ENCODE measurements at places on chromosomes 3 and 15.

GRCh38 chr15:63722204-63722808, 111.4 kb downstream of the HERC1 start:
- no peak for DNase-seq

DNA sequence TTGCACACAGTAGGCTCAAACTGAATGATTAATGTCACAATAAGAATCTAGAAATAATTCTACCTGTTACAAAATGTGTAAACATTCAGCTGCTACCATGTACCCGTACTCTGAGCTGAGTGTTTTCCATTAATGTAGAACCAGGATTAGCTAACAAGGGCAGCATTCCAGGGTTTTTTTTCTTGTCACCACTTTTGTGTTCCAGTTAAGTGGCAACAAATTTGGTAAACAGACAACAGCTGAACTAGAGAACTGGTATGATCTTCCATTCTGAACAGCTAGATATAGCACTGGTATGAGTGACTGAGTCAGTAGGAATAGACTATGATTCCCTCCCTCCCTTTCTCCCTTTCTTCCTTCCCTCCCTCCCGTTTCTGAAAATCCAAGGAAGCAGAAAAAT, 229.4 kb downstream of the CD47 start:
- DNase-seq, result no peak

GRCh38 chr3:114005481-114005880, 50.8 kb downstream of the CCDC191 start:
- DNase-seq, result no peak

DNA sequence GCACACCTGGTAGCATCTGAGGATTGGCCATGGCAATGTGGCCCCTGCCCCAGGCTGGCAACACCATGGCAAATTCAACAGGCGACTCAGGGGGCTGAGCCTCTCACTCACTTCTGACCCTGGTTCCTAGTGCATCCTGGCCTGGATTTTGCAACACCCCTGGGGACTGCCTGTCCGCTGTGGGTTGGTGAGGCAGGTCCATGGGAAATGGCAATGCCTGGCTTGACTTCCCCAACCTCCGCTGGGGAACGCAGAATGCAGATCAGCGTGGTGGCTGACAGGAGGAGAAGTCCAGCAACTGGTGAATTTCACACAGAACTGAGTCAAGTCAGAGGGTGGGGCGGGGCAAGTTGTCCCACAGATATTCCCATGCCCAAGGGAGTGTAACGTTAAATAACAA, 3.9 kb upstream of the PSTPIP1 start:
- no peak for DNase-seq

DNA sequence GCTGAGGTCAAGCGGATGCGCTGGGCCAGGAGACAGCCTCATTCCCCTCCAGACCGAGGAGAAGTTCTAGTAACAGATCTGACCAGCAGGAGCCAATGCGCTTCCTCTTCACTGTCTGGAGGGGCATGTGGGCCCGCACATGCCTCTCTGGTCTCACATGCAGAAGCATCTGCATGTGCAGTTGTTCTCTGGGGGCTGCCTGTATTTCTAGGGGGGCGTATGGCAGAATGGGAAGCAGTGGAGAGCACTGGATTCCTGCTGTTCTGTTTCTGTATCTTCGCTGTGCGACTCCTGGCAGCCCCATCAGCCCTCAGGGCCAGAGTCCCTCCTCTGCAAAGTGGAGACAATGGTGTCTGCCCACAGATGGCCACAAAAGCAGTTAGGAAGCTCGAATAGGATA, 170.4 kb upstream of the IQSEC1 start:
- no peak for DNase-seq

DNA sequence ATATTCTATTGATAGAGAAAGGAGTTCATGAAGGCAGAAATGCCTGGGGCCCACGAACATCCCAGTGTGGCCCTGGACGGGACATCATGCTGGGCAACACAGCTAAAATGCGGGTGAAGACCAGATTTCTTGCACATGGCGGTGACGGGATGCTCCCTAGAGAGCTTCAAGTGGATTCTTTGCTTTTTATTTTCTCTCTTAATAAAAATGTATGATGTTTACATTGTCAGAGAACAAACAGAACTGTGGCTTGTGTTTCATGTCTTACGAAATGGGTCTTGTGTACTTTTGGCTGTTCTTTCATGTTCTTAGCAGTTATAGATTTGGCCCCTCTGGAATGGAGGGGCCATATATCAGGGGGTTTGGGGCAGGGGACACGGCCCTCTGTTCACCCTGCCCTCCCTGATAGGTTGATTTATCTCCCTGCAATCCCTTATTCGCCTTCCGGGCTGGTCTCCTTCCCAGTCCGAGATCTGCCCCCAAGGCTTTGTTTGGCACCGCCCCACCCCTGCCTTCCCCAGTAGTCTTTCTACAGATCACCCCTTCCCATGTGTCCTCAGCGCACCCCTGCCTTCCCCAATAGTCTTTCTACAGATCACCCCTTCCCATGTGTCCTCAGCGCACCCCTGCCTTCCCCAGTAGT, 68.7 kb upstream of the CGNL1 start:
- no peak for DNase-seq

- DNase-seq, result no peak
Observed at GRCh38 chr15:94239474-94239873, 8.1 kb downstream of the MCTP2 start.

GRCh38 chr3:171959532-171960089, 79.8 kb upstream of the FNDC3B start:
- DNase-seq, result no peak

DNA sequence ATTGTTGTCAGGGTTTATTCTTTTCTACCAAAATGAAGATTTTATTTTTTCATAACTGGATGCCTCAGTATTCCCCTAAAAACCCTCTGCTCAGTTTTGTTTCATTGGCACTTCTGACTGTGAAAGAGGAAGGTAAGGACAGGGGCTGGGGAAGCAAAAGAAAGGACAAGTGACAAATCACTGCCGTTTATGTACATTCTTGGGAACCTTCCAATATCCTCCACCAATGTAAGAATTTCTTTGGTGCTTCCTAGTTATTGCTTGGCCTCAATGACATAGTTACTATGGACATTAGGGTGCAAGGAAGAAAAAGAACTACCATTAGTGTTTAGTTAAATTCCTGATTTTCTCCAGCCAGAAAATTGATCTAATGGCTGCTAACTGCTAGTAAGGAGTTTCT, 131.0 kb upstream of the C15orf61 start:
- DNase-seq, result no peak

GRCh38 chr3:195032106-195032759, 238.7 kb downstream of the XXYLT1 start:
- no peak for DNase-seq

- DNase-seq, result no peak
Observed at GRCh38 chr3:67109651-67110204, 111.6 kb downstream of the KBTBD8 start.

GRCh38 chr3:193971261-193971751, 164.6 kb upstream of the HES1 start:
- DNase-seq, result no peak

DNA sequence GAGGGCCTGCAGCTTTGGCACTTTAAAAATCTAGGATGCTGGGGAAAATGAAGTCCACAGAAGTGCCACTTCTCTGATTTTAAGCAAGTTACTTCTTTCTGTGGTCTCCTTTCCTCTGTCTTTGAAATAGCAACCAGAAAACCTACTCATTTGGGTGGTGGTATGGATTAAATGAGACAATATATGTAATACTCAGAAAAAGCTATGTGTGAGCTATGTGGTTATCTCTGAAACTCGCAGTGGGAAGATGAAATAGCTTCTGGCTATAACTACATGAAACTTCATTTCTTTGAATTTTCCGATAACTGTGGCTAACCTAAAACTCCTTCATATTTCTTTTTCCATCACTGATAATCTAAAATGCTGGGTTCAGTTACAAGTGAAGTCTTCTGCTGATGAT, 368.9 kb downstream of the CLSTN2 start:
- DNase-seq, result no peak

- no peak for DNase-seq
Observed at GRCh38 chr3:143295201-143296080, 175.9 kb downstream of the CHST2 start.

GRCh38 chr3:195219351-195220230, 51.4 kb downstream of the XXYLT1 start:
- DNase-seq, result no peak

GRCh38 chr3:126913524-126913923, 69.4 kb upstream of the PLXNA1 start:
- no peak for DNase-seq

GRCh38 chr3:169610888-169611291, 52.6 kb downstream of the MECOM start:
- no peak for DNase-seq

DNA sequence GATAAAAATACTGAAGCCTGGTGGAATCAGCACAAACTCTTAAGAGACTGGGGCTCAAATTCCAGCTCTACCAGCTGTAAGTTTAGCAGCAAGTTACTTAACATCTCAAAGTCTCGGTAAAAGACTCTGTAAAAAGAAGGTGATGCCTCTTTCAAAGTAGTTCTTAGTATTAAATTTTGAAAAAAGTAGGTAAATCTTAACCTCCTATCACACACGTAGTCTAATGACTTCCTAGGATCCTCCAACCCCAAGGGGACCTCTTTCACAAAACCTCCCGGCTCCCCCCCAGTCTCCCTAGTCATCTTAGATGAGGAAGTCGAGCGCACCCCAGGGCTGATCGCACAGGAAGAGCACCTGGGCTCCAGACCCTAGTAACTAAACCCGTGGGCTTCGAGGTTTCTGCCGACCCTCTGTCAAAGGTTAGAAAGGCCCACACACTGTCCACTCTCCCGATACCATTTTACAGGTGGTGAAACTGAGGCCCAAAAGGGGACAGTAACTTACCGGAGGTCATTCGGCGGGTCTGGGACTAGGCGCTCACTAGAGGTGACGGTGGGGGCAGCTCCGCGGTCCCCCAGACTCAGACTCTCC, 427 bp downstream of the MBD4 start:
- peak; percentile 14 for DNase-seq

DNA sequence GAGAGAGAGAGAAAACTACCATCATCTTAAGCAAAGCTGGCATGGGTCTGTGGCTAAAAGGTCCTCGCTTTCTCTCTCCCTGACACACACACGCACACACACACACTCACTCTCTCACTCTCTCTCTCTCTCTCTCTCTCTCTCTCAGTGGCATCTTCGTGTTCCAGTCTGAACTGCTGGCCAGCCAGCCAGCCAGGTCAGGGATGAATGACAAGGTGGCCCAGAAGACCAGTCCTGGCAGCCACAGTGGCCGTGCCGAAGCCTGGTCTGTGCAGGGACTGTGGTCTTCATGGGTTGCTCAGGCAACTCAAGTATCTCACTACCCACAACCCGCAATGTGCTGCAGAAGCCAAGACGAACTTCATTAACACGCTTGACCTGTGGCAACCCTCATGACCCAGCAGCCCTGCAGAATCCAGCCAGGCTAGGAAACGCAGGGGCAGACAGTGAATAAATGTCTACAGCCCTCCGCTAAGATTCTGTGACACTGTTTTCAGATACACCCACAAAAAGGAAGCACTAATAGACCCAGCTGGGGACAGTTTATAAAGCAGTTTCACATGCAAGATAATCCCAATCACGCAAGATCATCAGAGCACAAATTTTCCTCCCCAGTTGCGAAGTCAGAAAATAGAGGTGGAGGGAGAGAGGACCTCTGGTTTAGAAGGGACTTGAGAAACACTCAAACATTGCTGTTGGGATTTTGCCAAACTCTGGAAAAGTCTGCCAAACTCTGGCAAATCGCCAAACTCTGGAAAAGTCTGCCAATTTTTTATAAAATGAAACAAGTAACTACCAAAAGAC, 66.4 kb downstream of the XXYLT1 start:
- DNase-seq, result no peak

- DNase-seq, result no peak
Observed at GRCh38 chr15:97014001-97014400, 683.5 kb downstream of the NR2F2 start.

GRCh38 chr3:160987982-160988964, 116.9 kb downstream of the B3GALNT1 start:
- no peak for DNase-seq

- no peak for DNase-seq
Observed at GRCh38 chr3:172315401-172316091, 132.7 kb downstream of the GHSR start.

DNA sequence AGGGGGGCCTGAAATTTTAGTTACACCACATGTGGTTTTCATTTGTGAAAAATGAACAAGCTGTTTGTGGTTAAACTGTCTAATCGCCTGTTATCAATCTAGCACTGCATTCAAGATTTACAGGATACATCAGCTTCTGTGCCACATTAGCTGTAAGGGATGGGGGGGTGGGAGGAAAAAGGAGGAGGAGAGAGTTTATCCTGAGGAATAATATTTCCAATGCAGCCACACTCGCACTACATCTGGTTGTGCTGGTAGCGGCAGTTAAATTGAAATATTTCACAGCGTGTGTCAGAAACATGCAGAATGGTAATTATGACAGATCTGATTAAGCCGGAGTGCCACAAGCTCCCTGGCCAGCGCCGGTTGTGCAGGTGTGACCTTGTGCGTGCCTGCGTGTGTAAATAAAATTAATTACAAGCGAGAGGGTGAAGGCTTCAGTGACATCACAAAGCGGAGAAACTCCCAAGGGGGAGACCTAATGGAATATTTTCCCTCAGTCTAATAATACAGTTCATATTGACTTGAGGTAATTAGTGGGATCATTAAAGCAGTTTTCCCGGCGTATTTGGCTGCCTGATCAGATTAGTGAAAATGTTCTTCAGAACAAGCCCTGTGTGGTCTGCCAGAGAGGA, 55.5 kb downstream of the SATB1 start:
- no peak for DNase-seq

DNA sequence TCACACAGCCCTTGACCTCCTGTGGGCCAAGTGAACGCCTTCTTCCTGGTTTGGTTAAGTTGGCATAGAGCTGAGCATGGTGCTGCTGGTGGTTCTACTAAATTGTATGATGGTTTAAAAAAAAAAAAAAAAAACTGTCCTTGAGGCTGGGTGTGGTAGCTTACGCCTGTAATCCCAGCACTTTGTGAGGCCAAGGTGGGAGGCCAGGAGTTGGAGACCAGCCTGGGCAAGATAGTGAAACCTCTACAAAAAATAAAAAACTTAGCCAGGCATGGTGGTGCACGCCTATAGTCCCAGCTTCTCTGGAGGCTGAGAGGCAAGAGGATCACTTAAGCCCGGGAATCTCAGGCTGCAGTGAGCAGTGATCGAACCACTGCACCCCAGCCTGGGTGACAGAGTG, 58.9 kb upstream of the FLNB start:
- DNase-seq, result no peak

- no peak for DNase-seq
Observed at GRCh38 chr3:14200841-14201240, 22.2 kb downstream of the LSM3 start.

DNA sequence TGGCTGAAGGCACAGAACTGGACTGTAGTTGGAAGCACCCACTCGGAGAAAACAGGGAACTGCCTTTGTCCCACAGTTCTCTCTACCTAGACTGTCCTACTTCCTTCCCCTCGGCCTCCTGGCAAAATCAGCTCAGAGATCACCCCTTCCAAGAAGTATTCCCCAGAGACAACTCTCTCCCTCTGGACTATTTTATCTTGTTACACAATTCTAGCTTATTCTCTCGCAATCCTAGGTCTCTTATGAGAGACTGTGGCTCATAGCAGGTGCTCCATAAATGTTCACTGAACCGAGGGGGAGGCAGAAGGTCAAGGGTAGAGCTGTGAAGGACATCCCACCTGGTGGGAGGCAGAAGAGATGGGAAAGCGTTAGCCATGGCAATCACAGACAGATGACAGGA, 10.6 kb downstream of the HEG1 start:
- no peak for DNase-seq

- DNase-seq, result no peak
Observed at GRCh38 chr3:21132896-21133295, 618.1 kb downstream of the ZNF385D start.

GRCh38 chr15:83278191-83278590, 6.3 kb downstream of the BNC1 start:
- DNase-seq, result no peak

GRCh38 chr15:100112061-100112420, 229.7 kb downstream of the ADAMTS17 start:
- DNase-seq, result no peak
